Stimulated activated CD4-positive, alpha-beta T cell treated with anti-CD3 and anti-CD28 coated beads, Interleukin-4, amount 100 ng/mL, for 24 hours (primary cell): ENCODE measurements at places on chromosomes 2 and 18.

- no peak for DNase-seq
Measured at GRCh38 chr2:70916291-70916690, 19.4 kb upstream of the ATP6V1B1 start.

- DNase-seq, result no peak
Measured at GRCh38 chr2:16511041-16511440, 154.6 kb downstream of the CYRIA start.

GRCh38 chr2:12168791-12169388 is 422.5 kb downstream of the LPIN1 start:
- no peak for DNase-seq

DNA sequence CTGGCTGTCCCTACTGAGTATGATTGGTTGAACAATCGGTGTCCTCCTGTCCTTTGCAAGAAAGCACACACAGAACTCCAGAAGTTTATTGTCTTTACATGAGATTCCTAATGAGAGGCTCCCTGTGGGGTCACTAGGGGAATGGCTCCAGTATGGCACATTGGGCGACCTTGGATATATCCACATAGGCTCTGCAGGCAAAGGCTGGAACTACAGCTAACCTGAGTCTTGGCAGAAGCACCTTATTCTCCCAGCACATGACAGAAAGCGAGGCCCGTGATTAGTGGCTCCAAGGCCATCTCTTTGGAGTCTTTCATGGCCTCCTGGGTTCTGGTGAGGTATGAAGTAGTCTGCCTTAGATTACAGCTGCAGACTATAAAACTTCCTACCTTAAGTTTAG is 49.0 kb downstream of the ZDBF2 start:
- DNase-seq, result no peak

GRCh38 chr2:74863802-74864248 is 29.9 kb downstream of the HK2 start:
- no peak for DNase-seq

DNA sequence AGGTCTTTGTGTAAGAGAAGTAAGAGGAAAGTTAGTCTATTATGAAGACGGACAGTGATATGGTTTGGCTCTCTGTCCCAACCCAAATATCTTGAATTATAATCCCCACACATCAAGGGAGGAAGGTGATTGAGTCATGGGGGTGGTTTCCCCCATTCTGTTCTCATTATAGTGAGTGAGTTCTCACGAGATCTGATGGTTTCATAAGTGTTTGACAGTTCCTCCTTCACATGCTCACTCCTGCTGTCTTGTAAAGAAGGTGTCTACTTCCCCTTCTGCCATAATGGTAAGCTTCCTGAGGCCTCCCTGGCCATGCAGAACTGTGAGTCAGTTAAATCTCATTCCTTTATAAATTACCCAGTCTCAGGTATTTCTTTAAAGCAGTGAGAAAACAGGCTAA is 67.6 kb downstream of the NEURL3 start:
- DNase-seq, result no peak

GRCh38 chr2:116979916-116980764 is 834.4 kb upstream of the DDX18 start:
- no peak for DNase-seq
